ENCODE measurements at places on chromosomes 7 and 10.

DNA sequence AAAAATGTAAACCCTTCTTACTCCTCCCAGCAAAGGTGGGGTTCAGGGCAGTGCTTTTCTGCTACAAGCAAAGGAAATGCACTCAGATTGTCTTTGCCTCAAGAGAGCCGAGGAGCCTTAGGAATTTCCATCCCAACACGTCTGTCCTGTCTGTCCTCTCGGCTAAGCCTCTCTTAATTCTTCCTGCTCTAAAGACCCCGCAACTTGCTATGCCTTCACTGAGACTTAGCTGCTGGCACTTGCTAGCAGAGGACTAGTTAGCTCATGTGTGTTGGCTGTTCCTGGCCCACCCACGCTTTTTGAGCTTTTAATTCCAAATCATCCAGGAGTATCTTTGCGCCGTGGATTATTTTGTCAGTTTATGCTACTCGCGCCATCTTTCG lies 481 bp upstream of the NPM3 start:
- no peak for DNase-seq

- DNase-seq: no peak
Observed at GRCh38 chr10:133027482-133027881, 60.2 kb upstream of the ADGRA1 start.

- DNase-seq: no peak
Observed at GRCh38 chr7:101651112-101651511, 22.0 kb upstream of the MYL10 start.

DNA sequence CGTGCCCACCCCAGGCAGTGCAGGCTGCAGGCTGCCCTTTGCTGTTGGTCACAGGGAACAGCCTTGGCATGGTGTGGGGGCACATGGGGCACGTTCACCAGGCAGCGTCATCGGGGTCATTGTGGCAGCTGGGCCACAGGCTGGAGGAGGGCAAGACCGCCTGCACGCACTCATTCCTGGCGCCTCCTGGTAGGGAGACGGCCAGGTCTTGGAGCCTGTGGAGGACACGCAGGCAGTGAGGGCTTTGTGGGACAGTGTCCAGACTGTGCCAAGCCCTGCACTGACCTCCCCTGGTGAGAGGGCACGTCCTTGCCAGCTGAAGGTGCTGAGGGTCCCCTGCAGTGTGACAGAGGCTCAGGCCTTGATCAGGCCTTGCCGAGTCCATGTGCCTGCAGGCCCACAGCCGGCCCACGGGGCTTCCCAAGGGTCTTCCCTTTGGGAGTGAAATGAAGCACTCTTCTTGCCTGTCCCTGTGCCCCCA lies 76.4 kb downstream of the NKX6-2 start:
- no peak for DNase-seq

- DNase-seq: no peak
Observed at GRCh38 chr10:81969136-81969535, 94.1 kb downstream of the NRG3 start.

DNA sequence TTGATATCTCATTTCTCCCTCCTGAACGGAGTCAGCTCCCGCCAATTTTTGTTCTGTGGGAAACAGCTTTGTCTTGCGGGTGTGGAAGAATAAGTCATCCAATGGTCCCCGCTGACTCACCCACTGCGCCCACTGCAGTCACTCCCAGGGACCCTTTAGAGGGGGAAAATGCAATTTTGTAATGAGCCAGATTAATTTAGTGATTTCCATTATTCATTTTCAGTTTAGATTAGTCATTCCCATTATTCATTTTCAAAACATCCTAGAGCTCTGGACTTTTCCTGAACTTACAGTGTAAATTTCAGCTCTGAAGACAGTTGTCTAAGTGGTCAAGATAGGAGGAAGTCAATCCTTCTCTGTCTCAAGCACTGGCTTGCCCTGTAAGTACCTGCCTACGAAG lies 154.9 kb upstream of the TMEM72 start:
- DNase-seq: no peak

DNA sequence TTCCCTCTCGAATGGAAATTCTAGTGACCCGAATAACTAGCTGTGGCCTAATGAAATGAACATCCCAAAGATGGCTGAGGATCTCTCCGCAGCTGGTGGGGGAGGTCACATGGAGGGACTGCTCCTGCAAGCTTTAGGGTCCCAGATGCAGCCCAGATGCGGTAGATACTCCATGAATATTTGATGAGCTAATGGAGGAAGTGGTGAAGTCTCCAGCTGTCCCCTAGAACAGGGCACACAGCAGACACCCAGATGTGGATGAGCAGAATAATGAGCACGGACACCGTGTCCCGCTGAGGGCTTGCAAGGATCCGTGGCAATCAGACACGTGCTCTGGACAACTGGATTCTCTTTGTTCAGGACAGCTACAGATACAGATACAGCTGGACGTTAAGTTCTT lies 59.2 kb downstream of the DENND2A start:
- DNase-seq: no peak

- DNase-seq: peak; percentile 26
Observed at GRCh38 chr10:91694170-91694794, 61.4 kb upstream of the PPP1R3C start.

- no peak for DNase-seq
Observed at GRCh38 chr7:66575398-66575797, 53.3 kb upstream of the KCTD7 start.

GRCh38 chr7:112150823-112151641 lies 55.2 kb downstream of the DOCK4 start:
- DNase-seq: no peak

- DNase-seq: no peak
Observed at GRCh38 chr10:21976739-21977138, 26.8 kb downstream of the DNAJC1 start.

DNA sequence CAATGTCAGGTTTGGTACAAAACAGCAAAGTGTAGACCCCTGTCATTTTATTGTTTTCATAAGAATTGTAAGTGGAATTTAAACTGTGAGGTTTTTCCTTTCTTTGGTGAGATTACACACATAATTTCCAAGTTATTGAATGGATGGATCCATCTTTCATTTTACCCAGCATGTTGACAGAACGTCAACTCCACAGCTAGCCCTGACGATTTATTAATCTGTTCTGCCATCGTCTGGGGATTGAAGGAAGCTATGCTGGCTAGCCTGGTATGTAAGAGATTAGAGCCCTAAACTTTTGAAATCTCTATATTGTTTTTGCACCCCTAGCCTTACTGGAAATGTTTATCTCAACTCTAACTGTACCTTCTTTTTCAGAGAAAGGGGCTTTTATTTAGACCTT lies 8.6 kb downstream of the WNT16 start:
- DNase-seq: no peak

GRCh38 chr7:30436046-30436445 lies 42.5 kb downstream of the NOD1 start:
- no peak for DNase-seq

DNA sequence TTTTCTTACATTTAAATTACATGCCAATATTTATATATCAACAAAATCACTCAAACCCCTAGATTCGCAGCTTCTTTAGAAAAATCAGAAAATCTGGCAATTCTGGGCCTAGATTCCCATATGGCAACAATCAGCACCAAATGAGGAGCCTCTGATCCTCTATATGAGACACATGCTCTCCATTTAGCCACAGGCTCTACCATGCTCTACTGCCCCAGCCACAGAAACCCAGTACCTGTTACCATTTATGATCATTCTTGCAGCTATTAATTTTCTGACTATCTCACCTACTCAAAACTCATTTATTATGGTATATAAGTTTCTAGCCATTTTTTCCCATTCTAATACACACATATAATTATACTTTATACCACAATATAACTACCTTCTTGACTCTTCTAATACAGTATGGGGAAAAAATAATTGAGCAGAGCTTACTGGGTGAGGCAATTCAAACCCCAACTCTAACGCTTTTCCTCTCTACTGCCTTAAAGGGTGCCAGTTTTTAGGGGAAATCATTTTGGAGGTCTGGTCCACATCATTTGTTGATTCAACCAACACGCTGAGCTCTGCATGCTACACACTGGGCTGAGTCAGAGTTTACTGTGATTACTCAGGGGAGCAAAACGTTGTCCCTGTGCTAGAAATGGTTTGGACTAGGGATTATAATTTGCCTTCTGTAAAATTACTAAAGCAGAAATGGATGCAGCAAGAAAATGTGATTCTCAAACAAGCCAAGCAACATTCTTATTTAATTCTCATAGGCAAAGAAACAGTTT lies 11.6 kb downstream of the PDLIM1 start:
- DNase-seq: no peak

DNA sequence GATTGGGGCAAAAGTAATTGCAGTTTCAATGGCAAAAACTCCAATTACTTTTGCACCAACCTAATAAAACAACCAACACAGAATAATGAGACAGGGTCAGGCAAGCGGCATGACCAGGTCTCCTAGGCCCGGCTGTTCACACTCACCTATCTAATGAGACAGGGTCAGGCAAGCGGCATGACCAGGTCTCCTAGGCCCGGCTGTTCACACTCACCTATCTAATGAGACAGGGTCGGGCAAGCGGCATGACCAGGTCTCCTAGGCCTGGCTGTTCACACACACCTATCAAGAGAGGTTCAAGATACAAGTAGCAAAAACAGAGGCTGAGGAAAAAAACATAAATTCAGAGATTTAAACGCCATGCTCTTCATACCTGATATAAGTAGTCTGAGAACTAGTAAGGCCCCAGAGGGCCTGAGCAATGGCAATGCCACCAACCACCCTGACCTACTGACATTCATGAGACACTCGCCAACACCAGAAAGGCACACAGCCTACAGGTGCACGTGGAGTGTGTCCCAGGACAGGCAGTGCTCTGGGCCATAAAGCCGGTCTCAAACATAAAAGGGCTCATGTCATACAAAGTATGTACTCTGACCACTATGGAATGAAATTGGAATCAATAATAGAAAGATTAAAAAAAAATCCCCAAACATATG lies 40.6 kb upstream of the NCAPG2 start:
- no peak for DNase-seq

GRCh38 chr7:105454095-105454747 lies 65.5 kb upstream of the SRPK2 start:
- DNase-seq: no peak

DNA sequence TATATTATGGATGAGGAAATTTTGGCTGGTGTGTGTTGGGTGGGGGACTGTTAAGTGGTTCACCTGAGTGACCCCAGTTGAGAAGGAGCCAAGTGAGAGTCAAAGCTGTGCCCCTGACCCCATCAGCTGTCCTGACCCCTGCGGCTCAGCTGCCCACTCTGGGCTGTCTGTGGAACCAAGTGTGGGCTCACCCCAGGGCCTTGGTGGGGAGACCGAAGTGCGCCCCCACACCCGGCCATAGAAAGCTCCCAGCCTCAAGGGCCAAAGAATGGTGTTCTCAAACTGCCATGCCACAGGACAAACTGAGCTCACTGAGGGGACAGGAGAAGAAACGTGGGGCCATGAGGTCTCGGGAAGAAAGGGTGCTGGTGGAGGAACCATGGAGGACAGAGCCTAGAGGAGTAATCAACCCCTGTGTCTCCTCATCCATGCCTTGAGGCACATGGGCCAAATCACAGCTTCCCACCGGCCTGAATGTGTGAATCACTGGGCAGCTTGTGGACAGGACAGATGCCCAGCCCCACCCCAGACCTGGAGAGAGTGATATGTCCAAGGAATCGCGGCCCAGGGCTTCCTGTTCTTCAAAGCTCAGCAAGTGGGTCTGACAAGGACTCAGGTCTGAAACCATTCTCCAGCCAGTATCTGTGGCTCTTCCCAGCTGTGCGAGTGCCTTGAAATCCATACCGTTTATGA lies 86.2 kb upstream of the CACUL1 start:
- no peak for DNase-seq

DNA sequence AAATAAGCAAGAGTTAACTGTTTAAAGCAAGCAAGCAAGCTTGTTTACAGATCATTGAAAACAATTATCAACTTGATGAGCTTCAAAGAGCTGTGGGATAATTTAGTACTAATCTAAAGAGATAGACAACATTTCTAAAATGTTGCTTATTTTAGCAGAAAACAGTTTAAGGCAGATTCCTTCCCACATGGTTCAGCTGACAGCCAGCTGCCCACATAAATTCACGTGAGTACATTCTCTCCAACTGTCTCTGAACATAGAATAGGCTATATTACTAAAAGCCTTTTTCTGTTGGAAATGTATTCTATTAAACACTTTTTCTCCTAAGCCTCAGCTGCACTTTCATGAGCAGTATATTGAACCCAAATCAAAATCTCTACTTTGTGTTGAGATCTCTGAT lies 174.1 kb downstream of the LRRN3 start:
- DNase-seq: no peak

DNA sequence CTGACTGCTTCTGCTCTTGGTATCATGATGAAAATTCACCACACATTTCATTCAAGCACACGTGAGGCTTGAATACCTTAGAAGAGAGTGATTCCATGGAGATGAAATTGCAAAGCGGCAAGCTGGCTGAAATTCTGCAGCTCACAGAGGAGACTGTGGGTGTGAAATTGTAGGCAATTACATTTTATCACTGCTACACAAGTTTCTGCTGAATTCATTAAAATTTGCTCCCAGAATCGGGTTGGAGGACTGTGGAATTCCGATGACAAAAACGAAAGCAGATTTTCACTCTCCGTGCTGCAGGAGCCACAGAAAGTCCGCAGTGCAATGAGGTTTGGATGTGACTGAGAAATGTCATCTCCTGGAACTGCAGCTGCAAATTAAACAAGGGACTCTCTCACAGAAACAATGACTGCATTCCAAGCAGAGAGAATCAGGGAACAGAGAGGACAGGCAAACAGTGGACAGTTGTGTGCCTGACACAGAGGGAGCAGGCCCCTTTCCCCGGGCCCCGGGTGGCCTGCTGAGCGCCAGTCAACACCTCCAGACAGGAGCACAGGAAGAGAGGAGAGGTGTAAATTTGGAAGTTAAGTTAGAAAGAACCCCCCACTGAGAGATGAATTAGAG lies 109.1 kb downstream of the C10orf90 start:
- DNase-seq: no peak
